ENCODE measurements at places on chromosomes 3 and 15.
A peak's percentile ranks its signal among the peaks of the same experiment; 100 is the strongest.

DNA sequence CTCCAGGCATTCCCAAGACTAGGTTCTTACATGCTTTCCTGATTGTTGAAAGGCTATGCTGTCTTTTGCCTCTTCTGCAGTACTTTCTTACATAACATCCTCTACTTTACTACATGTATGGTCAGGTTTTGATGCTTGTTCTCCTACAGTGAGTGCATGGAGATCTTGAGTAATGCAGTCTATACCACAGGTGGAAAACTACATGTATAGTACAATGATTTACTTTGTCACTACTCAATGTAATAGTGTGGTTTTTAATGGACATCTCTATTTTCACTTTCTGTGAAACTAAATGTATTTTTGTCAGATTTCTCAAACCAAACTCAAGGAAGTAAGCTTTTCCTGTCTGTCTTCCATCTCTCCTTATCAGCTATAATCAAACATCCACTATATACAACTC is 657.0 kb downstream of the TUSC7 start:
- DNase-seq: no peak

DNA sequence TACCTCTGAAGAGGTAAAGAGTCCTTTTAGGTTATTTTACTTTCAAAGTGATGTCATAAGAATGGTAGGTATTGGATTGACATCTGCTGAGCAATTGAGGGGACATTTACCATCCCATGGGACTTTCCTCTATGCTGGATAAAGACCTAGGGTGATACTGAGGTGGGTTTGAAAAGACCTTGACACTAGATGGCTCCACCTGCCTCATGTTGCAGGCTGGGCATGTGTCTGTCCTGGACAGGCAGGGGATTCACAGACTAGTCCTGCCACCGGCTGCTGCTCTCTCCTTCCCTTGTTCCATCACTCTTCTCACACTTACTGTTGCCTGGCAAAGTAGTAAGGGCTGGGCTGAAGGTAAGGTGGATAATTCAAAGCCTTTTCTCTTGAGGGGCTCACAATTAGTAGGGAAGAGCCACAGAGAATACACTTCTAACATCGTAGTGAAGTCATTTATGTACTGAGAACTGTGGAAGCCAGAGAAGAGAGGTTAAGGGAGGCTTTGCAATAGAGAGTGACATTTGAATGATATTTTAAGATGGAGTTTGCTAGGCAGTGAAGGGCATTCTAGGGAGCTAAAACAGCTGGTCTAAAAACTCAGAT is 27.7 kb downstream of the TRAK1 start:
- peak; percentile 67 for DNase-seq

GRCh38 chr3:17069754-17070153 is 185.0 kb downstream of the PLCL2 start:
- no peak for DNase-seq

- peak; percentile 24 for DNase-seq
These were observed 54.9 kb downstream of the CCNL1 start for GRCh38 chr3:157104928-157105652.

DNA sequence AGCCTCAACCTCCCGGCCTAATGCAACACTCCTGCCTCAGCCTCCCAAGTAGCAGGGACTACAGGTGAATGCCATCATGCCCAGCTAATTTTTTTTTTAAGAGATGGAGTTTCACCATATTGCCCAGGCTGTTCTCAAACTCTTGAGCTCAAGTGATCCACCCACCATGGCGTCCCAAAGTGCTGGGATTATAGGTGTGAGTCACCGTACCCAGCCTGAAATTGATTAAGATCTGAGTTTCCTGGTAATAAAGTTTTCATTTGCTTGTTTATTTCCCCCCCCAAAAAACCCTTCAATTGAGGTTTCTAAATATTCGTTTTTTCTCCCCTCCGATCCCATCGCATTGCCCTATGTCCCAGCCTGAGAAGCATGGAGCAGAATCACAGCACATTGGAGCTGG is 39.0 kb downstream of the HES1 start:
- no peak for DNase-seq

GRCh38 chr15:58475573-58476524 is 44.1 kb downstream of the LIPC start:
- DNase-seq: no peak

- no peak for DNase-seq
These were observed 125.4 kb upstream of the CPNE4 start for GRCh38 chr3:132160198-132160597.

- no peak for DNase-seq
These were observed 791.3 kb upstream of the LMCD1 start for GRCh38 chr3:7710284-7710683.

GRCh38 chr3:78066287-78066686 is 1026.4 kb downstream of the ROBO2 start:
- DNase-seq: peak; percentile 7

GRCh38 chr3:43733459-43734384 is 43.0 kb downstream of the ABHD5 start:
- no peak for DNase-seq

DNA sequence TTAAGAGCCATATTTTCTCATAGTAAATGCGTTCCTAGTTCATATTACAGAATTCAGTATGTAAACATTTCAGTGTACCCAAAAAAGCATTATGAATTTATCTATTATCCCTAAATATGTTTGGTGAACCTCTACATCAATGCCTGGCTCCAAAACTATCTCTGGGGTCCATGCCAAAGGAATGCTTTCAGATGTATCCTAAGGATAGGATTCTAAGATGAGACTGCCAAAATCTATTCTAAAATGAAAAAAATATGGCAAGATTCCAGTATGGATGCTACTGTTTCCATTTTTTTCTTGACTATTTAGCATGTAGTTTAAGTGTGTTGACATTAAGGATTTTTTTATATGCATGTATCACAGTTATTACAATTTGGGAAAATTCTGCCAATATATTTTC is 18.8 kb downstream of the EIF5A2 start:
- DNase-seq: no peak

DNA sequence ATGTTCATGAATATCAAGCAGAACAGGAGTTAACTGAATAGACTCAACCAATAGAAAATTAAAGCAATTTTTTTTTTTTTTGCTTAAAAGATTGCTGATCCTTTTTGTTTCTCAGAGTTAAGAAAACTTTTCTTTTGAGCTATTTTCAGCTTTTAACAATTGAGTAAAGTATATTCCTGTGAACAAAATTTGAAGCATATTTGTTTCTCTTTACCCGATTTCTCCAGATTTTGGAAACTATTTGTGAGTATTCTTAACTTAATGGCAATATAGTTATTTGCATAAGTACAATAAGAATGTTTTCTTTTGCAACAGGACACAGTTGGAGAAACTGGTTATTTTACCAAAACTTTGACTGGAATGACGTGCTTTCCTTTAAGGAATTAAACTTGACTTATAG is 53.4 kb upstream of the C15orf39 start:
- no peak for DNase-seq

DNA sequence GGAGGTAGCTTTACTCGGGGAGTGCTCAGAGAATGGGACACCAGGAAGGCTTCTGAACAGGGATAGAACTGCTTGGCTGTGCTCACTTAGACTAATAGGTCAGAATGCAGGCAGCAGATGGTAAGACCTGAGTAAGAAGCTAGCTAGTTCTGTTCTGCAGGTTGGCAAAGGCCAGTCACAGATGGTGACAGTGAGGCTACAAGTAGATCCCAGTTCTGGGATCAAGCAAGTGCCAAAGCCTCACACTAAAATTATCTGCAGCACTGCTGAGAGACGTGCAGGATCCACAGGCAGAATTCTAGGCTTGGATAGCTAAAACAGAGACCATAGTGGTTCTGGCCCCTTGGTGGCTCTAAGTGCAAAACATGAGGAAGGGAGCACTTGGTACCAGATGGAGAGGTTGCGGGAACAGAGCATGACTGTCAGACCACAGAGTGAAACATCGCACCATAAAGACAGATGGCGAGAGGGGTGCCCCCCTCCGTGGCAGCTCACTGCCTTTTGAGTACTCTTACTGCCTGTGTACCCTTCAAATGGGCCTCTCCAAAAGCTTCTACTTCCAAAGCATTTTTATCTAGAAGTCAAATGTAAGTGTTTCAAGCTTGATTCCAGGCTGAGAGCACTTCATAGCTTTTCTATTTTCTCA is 3.6 kb upstream of the GLCE start:
- DNase-seq: no peak

DNA sequence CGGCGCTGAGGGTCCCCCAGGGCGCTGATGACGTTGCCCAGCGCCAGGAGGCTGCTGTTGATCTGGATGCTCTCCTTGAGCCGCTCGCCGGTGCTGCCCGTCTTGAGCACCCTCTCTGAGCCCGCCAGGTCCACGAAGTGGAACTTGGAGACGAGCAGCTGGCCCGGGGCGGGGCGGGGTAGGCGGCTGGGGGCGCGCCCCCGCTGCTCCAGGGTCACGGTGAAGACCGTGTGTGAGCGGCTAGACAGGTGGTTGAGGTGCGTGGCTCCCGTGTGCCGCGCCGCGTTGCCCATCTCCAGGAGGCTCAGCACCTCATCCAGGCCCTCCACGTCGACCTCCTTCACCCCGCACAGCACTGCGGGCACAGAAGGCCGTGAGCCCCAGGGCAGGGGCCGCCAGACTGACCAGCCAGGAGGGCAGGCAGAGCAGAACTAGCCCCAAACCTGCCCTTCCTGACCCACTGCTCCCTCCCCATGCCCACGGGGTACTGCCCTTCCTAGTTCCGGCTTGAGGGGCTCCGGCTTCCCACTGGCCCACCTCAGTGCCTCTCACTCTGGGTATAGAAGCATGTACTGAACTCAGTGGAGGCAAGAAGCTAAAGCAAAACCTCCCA is 6.1 kb downstream of the KIF7 start:
- no peak for DNase-seq

- DNase-seq: no peak
These were observed 213.8 kb downstream of the THSD4 start for GRCh38 chr15:71329041-71329440.

GRCh38 chr3:122260206-122260605 is 64.8 kb upstream of the CSTA start:
- DNase-seq: no peak

DNA sequence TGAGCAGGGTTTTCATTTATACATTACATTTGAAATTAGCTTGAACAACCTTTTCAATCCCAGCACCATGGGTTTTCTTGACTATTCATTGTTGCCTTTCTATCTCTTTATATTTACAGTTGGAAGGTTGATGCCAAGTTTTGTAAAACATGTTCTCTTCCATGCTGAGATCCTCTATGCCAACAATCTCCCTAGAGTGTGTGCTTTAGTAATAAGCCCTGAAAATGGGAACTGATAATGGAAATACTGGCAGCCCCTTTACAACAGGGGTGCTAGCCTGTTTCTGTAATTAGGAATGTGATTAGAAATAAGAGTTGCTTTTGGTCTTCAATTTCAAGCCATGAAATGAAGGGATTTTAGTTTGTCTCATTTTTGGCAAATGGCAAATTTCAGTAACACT is 239.9 kb upstream of the NAALADL2 start:
- no peak for DNase-seq

DNA sequence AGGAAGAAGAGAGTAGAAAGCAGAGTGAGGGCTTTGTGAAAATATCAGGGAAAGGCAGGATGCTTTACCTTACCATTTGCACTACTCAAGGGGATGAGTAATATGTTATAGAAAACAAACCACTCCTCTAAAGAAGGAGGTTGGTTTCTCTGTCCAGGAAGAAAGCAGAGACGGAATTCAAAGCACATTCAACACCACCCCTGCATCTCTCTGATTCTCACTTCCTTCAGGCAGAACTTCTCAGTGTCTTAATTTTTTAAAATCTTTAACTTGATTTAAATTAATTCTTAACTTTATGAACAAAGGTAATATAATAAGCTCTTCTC is 82.4 kb downstream of the NR2F2 start:
- no peak for DNase-seq

GRCh38 chr3:34995796-34996430 is 643.4 kb upstream of the ARPP21 start:
- DNase-seq: no peak

DNA sequence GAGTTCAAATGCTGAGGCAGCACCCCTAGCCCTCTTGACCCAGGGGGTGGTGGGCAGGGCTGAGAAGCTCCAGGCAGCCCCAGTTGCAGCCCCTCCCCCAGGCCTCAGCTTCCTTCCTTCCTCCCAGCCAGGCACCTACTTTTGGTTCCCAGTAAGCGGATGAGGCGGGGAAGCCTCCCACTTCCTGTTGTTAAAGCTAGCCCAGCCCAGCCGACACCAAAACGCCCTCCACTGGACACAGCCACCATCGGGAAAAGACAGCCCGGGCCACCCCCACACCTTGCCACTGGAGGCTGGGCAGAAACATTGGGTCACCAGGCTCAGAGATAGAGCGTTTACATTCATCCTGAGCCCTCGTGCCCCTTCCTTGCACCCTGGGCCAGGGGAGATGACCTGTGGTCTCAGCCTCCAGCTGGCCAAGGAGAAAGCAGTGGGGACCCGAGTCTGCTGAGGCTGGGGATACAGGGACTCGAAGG is 3.5 kb downstream of the DUSP7 start:
- DNase-seq: no peak

DNA sequence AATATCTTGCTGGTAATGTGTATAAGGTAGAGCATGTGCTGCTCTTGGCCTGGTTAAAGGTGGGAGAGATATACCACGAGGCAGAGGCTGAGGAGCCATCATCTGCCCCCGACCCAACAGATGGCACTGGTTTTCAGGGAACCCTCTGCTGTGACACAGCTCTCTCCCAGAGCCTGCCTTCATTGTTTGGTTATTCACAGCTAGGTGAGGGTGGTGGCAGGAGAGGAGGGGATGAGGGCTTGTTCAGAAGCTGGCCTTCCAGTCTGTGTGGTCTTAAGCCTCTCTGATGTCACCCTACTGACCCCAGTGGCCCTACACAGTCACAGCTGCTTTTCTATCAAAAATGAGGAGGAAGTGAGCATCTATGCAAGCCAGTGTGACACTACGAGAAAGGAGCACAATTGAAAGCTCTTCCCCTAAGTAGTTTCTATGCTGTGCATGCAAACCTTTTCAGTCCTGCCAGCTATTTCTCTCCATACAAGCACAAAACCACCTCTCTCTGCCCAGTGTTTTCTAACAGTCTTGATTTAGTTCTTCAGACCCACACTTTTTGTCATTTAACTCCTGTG is 258.4 kb upstream of the AGTR1 start:
- DNase-seq: no peak

DNA sequence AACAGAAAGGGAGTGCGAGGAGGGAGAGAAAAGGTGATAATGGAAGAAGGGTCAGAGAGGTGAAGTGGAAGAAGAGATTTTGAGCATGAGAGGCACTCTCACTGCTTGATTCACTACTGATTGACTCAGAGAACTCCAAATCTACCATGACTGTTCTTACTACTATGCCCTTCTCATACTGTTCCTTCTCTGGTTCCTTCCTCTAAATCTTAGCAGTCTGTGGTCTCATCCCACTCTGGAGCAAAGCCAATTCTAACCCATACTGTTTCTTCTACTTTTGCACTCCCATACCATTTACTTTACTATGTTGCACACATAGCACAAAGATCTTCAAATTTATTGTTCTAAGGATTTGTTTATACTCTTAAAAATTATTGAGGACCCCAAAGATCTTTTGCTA is 100.8 kb downstream of the DTWD1 start:
- no peak for DNase-seq

Measured in HEK293T (cell line).